Astrocyte of the cerebellum (primary cell): ENCODE measurements at places on chromosomes 5 and 9.

DNA sequence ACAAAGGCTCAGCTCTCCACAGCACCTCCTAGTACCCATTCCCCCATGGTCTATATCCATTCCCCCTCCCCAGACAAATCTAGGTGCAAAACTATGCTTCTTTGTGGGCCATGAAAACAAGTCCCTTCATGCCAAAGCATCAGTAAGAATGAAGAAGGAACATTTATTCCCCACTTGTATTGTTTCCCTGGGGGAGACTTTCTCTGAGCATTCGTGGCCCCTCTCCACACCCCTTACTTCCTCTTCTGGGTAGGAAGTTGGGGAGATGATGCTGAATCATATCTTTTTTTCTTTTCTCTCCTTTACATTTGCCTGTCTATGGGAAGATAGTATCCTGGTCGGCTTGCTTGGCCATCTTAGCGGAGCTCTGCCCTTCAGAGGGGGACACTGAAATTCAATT is 246.8 kb downstream of the NSG2 start:
- no peak for DNase-seq

DNA sequence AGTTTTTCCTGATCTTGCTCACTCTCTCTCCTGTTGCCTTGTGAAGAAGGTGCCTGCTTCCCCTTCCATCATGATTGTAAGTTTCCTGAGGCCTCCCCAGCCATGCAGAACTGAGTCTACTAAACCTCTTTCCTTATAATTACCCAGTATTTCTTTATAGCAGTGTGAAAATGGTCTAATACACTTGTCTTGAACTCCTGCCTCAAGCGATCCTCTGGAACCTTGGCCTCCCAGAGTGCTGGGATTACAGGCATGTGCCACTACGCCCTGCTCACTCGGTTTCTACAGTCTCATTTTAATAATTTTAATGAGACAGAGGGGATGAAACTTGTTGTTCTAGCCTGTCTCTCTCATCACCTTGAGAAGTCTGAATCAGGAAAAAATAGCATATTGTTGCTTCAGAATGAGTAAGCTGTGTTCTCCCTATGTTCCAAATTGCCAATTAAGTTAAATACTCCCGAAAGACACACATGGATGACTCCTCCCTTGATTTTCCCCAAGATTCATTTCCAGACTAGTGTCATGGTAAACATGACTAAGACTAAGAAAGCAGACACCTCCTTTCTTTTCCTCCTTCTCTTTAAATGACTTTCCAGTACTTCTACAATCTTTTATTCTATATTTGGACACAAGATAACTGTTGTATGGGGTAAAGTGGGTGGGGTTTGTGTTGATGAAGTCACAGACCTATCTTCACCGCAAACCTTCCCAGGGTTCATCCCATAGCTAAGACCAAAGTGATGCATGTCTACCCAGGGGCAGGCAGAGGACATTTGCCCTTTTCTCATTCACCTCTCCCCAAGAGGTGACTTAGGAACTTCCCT is 7.8 kb upstream of the DNAJC18 start:
- no peak for DNase-seq

GRCh38 chr9:115209601-115210306 is 91.8 kb upstream of the TNC start:
- no peak for DNase-seq

DNA sequence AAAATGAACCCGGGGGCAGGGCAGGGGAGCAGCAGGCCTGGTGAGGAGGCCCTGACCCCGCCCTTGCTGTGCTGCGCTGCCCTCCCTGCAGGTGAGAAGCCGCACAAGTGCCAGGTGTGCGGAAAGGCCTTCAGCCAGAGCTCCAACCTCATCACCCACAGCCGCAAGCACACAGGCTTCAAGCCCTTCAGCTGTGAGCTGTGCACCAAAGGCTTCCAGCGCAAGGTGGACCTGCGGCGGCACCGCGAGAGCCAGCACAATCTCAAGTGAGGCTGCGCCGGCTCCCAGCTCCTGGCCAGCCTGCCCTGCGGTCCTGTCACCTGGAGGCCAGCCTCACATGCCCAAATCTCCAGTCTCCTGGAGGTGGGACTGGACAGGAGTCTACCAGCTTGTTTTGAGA is 12.3 kb downstream of the GFI1B start:
- DNase-seq = no peak

GRCh38 chr9:34203275-34203991 is 24.6 kb downstream of the UBAP1 start:
- no peak for DNase-seq
